ENCODE measurements at places on chromosomes 7 and 10.

- no peak for DNase-seq
Measured at GRCh38 chr7:136853654-136854053, 14.8 kb upstream of the CHRM2 start.

GRCh38 chr7:55271661-55272060 lies 93.5 kb upstream of the LANCL2 start:
- DNase-seq = no peak

DNA sequence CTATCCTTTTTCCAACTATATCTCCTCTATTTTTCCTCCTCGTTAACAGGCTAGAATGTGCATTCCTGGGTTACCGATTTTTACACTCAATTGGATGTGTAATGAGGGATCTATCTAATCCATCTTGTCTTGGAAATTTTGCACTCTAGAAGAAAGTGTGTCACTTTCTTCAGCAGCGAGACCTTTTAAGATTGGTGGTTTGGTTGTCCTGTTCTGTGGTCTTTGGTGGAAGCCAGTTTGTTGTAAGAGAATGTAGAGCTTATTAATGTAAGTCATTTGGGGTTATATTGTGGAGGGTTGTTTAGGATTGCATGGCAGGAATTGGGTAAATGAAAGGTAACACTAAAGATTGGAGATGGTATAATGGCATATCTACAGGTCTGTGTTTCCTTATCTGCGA lies 16.7 kb downstream of the CDK1 start:
- no peak for DNase-seq

DNA sequence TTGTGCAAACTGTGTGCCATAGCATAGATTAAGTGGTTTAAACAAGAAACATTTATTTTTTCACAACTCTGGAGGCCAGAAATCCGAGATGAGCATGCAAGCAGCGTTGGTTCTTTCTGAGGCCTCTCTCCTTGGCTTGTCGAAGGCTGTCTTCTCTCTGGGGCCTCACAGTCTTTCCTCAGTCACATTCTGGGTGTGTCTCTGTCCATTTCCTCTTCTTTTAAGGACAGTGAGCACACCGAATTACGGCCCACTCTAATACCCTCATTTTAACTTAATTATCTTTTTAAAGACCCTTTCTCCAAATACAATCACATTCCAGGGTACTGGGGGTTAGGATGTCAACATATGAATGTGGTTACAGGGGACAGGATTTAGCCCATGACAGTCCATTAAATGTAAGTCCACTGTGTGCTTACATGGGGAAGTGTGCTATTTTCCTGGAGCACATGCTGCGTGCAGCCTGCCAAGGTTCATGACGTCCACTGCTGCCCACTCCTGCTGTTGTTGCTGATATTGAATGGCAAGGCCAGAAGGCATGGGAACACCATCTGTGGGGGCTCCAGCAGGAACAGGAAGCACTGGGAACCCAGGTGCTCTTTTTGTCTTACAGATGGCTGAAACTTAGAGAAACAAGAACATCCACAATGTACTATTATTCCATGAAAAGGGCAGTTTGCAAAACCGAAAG lies 365.5 kb downstream of the GALNT17 start:
- DNase-seq = no peak

- no peak for DNase-seq
Measured at GRCh38 chr7:99108613-99109012, 35.3 kb downstream of the SMURF1 start.

GRCh38 chr7:112757337-112757736 lies 32.9 kb downstream of the TMEM168 start:
- no peak for DNase-seq

- DNase-seq = no peak
Measured at GRCh38 chr10:86953747-86954680, 3.4 kb downstream of the MMRN2 start.

DNA sequence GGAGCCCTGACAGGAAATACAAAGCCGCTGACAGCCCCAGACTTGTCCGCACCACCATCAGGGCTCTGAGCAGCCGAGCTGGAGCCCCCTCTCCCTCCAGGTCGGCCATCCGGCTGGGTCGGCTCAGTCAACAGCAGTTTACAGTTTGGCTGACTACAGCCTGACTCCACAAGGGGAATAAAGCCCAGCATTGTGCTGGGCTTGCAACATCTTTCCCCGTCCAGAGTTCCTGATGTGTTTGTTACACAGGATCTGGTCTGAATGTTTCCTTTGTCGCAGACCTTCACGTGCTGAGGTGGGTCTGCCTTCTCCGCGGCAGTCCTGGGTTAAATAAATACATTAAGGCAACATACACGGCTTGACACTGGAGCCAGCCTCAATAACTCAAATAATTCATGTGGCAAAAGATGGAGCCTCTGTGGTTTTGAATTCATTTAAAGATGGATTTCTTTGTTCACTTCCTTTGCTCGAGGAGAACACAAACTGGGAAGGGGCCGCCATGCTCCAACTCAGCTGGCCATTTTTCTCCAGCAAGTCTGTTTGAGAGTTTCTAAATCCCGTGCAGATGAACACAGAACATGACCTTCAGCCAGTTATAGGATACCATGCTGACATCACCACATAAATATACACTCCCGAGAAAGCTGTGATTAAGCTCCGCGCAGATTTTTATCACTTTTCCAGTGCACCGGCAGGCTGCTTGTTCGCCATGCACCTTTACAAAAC lies 192.1 kb downstream of the WDR11 start:
- no peak for DNase-seq
